ENCODE measurements at places on chromosomes 4 and X. TPM values are rescaled to one million over a fixed set of nuclear protein-coding genes. Genes with fewer than 3 reads are reported as not detected.
A peak's percentile ranks its signal among the peaks of the same experiment; 100 is the strongest.

DNA sequence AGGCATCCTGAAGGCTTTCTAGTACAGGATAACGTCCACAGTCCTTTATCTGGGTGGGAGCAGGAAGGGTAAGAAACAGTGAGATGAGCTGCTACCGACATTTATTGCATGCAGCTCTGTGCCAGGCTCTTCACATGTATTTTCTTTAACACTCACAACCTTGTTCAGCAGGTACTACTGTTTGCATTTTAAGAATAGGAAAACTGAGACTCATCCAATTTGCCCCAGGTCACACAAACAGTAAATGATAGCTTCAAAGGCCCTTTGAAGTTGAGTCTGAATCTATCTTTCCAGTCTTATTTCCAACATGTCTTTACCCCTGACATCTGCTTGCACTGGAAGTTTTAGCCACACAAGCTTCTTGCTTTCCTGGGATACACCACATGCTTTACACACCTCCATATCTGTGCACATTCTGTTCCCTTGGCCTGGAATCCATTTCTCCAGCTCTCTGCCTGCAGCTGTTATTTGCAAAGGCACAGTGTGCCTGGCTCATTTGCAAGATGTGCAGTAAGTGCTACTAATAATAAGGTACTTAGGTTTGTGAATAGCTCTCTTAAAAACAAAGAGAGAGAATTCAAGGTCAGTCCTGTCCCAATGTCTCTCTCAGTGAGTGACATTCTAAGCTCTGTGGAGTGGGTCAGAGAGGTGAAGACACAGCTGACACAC, 61.2 kb downstream of the METTL14 start:
- DNase-seq = no peak

GRCh38 chr4:141131723-141132071, 1.6 kb downstream of the RNF150 start:
- DNase-seq = no peak

DNA sequence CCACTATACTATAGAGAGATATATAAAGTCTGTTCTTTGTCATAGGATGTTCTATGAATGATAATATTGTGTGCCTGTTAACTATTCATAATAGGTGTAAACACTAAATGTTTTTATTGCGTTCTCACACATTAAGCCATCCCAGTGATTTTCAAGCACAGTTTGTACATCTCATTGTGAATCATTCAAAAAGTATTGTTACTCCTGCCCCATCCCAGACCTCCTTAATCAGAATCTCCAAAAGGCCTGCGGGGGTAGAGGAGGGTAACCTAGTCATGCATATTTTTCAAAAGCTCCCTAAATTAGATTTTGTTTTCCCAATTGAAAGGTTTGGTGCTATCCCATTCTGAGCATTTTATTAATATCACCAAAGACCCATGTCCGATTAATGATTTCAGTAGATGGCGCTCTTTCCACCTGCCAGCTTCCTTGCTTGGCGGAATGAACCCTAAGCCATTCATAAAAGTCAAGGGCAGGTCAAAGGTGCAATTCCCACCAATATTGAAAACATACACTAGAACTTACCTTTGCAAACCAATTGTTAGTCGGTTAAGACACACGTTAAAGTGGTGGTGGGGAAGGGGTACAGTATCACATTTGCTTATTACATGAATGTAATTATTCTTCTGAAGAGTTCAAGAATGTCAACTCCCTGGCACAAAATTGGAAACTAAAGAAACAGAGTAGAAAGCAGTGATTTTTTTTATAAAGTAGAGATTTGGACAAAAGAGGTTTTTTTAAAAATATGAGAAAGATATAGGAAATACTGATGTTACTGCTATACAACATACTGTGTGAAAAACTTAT, 5.8 kb upstream of the TET2 start:
- no peak for DNase-seq

GRCh38 chr4:85842540-85842939, 367.6 kb downstream of the ARHGAP24 start:
- DNase-seq = no peak

- DNase-seq = no peak
Measured at GRCh38 chrX:74421740-74422352, 553 bp downstream of the SLC16A2 start.

DNA sequence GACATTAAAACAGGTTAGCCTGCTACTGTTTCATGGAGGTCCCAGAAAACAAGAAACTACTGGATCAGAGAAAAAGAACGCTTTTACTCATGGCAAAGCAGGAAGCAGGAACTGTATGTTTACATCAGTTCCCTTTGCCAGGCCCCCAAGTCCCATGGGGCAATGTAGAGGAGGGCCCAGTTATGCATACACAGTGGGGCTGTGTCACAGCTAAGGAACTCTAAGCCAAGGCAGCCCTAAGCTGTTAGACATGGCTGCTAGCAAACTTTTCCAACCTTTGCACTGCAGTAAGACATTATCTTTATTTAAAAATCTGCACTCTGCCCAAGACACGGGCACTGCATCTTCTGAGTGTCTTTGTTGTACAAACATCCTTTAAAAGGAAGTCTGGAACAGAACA, 975.8 kb downstream of the C4orf33 start:
- no peak for DNase-seq

GRCh38 chr4:14771094-14771493, 231.2 kb upstream of the CPEB2 start:
- no peak for DNase-seq

PRR32 gene
- total RNA-seq = not detected

DNA sequence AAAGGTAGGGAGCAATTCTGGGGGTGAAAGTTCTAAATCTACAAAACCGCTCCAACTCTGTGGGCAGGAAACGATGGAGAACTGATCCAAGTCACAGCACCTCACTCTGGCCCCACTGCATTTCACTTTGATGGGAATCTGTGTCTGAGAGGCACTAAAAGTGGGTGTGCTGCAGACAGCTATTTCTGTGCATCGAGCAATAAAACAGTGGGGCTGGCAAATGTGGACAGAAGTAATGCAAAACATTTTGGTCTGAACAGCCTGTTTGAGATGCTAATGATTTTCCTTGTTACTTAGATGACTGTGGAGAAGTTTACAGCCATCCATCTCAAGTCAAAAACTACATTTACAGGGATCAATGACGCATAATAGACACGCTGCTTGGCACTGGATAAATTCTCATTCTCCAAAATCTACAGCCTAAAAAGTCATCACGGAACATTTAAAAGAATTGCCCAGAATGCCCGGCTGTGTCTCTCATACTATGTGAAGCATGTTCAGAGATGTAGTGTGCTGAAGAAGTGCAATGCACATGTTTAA, 1671.6 kb upstream of the TENM3 start:
- no peak for DNase-seq

GRCh38 chr4:162874748-162875147, 291.9 kb downstream of the NAF1 start:
- DNase-seq = no peak

DNA sequence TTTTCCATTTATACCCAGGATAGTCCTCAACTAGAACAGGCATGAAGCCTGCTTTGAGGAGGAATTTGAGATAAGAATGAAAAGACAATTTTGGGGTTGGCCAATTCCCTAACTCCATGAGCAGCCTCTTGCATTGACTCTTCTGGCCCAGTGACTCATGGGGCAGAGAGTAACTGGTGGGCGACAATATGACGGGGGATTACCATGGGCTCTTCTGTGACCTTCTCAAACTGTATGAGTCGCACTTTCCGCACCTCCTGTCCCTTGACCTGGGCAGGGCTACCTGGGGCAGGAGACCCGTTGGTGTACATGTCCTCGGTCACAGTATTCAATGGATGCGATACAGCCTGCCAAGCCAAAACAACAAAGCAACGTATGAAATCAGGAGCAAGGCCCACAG, 13.3 kb downstream of the MPP1 start:
- no peak for DNase-seq

DNA sequence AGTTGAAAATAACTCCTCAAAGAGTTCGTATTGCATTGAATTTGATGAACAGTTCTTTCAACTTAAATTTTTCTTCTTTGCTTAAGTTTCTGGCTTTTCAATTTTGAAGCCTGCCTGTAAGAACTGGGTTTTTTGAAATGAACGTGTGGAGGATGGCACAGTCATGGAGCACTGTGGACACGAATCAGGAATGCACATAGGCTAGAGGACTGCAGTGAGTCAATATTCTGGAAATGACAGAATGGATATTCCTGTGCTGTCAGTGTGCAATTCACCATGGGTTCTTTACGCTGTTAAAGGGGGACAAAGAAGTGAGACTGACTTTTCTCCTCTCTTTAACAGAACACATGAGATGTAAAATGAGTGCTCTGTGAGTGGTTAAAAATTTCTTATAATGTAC, 368.0 kb upstream of the AGA start:
- DNase-seq = no peak

DNA sequence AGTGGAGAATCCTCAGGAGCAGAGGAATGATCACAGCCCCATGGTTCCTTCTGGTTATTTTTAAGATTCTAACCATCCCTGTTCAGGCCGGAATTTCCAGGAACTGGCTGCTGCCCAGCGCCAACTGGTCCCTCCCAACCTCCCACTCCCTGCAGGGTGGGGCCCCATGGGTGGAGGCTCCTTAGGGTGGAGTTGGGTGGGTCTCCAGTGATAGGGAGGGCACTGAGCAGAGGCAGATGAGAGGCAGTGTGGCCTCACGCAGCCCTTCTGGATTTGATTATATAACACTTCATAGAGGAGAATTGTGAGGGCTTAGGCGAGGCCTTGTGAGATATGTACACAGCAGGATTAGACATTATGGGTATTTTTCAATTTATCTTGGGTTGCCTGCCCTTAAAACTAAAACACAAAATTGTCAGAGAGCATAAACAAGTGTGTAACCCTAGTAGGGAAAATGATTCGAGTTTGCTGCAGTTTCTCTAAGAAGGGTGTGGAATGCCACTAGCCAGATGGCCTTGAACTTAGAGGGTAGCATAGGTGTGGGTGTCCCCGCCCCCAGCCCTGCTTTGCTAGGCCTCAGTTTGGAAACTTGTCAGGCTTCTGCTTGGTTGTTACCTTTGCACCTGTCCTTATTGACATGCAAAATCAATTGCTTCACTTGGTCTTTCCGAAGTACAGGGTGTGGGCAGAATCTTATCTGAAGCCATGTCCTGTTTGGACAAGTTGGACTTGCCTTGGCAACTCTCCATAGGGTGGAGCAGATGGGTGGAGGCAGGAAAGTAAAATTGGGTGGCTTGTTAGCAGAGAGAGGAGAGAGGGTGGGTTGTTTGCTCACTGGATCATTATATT, 9.4 kb downstream of the KLF3 start:
- DNase-seq = peak; percentile 72

DNA sequence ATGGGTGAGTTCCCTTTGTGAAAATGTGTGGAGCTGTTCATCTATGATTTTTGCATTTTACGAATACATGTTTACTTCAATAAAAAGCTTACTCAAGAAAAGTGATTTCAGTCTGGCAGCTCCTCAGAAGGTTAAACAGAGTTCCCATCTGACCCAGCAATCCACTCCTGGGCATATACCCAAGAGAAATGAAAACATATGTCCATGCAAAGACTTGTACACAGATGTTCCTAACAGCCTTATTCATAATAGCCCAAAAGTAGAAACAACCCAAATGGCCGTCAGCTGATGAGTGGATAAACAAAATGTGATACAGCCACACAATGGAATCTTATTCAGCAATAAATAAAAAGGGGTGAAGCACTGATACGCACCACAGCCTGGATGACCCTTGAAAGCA, 20.8 kb downstream of the CLCN4 start:
- DNase-seq = no peak

- DNase-seq = no peak
Measured at GRCh38 chrX:115260330-115260729, 26.4 kb upstream of the LRCH2 start.

- no peak for DNase-seq
Measured at GRCh38 chr4:121685257-121685656, 11.5 kb downstream of the ANXA5 start.

DNA sequence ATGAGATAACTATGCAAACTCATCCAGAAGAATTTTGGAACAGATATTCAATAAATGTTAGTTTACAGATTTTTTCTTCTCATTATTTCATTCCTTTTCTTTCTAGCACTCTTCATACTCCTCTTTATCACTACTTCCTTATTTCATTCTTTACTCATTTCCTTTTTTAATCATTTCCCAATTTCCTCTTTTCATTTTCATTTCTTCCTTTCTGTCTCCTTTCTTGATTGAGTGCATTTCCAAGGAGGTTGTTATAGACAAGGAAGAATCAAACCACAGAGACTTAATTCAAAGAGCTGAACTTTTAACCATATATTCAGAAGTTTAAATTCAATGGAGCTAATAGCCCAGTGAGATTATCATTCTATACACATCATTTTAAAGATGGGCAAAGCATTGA, 600.7 kb downstream of the ARAP2 start:
- DNase-seq = no peak

SSX1 gene
- not detected for total RNA-seq

GRCh38 chr4:176011529-176011928, 54.1 kb upstream of the WDR17 start:
- DNase-seq = no peak

- no peak for DNase-seq
Measured at GRCh38 chr4:548976-549375, 27.1 kb downstream of the TMEM271 start.

GRCh38 chr4:92381616-92382015, 77.8 kb downstream of the GRID2 start:
- no peak for DNase-seq

- DNase-seq = no peak
Measured at GRCh38 chr4:77564231-77564630, 41.4 kb upstream of the CXCL13 start.

GRCh38 chr4:48752246-48752645, 27.8 kb downstream of the FRYL start:
- DNase-seq = no peak

ARSJ gene
- total RNA-seq = 0.95 TPM

RNF175 gene
- 0.45 TPM for total RNA-seq

- no peak for DNase-seq
Measured at GRCh38 chrX:13899607-13900006, 82.7 kb upstream of the GPM6B start.

GRCh38 chr4:53680168-53680567, 88.9 kb upstream of the LNX1 start:
- no peak for DNase-seq

- DNase-seq = no peak
Measured at GRCh38 chr4:151716324-151716723, 44.5 kb downstream of the GATB start.

DNA sequence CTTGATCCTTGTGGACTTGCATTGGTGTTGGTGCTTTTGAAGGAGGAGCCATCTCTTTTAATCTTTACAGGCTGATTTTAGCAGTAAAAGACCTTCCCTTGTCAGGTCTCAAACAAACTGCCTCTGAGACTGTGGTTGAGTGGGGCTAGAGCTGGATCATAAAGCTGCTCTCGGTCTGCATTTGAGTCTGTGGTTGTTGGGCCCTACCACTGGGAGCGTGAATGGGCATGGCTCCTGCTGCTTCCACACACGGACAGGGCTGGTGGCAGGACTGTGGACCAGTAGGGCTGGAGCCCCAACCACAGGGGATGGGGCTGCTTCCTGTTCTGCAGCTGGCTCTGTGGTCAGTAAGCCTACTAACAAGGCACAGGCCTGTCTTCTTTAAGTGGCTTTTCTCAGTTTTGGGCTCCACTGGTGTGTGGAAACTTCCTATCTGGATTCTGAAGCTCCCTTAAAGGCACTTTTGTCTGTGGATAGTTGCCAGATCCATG, 130.6 kb downstream of the RBM46 start:
- no peak for DNase-seq

ARHGAP6 gene
- 2.5 TPM for total RNA-seq
